ENCODE measurements at places on chromosomes 4 and X. TPM values are rescaled to one million over a fixed set of nuclear protein-coding genes. Genes with fewer than 3 reads are reported as not detected.

The FAM53A gene
- total RNA-seq: 1.3 TPM

The SYN1 gene
- not detected for total RNA-seq

- no peak for DNase-seq
Observed at GRCh38 chrX:132443196-132444135, 45.4 kb downstream of the MBNL3 start.

DNA sequence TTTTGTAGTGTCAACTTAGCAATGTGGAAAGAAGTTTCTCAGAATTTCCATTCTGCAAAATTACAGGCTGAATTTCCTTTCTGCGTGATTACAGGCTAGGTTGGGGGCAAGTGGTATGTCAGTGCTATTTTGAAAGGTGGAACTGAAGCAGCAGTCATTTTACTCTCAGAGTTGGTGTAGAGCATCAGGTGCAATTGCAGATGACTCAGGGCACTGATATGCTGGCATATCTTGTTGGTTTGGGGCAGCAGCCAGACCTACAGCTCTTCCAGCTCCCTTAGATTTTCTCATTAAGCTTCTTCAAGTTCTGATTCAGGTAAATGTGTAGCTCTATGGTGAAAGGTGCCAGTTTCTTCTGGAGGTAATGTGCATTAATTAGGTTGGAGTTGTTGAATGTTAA is 930.7 kb upstream of the PCDH10 start:
- no peak for DNase-seq

DNA sequence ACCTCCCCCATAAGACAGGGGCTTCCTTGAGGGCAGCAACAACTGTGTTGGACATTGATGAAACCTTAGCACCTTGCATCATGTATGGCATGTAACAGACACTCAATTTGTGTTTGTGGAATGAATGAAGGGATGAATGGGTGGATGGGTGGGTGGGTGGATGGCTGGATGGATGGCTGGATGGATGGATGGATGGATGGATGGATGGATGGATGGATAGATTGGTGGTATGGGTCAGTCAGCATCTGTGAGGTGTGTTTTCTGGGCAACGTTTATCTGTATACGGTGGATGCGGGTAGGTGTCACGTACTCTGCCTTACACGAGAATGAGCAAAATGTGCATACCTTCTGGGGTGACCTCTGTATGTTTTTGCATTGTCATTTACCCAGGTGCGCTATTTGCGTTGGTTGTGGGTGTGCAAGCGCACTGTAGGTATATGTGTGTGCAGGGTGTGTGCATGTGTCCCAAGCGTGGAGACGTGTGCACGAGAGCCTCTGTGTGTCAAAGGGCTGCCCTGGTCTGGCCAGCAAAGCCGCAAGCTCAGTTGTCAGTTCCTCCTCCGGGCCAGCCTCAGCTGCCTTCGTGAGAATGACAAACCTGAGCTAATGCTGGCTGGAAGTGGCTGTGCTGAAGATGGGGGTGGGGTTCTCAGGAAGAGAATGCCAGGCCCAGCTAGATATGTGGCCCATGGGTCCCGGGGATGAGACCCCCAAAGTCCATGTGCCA is 26.5 kb downstream of the ELF4 start:
- DNase-seq: no peak

The MRPS18C gene
- total RNA-seq: 40.5 TPM

- DNase-seq: no peak
Observed at GRCh38 chr4:138050601-138051000, 191.5 kb downstream of the SLC7A11 start.

The NDNF gene
- total RNA-seq: 0.35 TPM

DNA sequence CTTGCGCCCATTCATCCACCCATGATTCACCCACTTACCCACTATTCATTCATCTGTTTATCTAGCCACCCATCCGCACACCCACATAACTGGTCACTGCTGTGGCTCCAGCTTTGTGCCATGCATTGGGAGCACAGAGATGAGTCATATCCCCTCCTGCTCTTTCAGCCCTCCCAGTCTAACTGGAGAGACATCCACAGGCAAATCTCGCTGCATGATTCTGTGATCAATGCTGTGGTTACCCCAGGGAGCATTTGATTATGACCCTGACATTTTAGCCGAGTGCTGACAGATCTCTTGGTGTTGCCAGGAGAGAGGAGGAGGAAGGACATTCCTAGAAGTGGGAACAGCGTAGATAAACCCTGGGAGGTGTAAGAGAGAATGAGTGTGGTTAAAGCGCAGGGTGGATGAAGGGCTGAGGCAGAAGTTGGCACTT is 10.4 kb upstream of the PORCN start:
- DNase-seq: no peak

The PPBP gene
- total RNA-seq: not detected

DNA sequence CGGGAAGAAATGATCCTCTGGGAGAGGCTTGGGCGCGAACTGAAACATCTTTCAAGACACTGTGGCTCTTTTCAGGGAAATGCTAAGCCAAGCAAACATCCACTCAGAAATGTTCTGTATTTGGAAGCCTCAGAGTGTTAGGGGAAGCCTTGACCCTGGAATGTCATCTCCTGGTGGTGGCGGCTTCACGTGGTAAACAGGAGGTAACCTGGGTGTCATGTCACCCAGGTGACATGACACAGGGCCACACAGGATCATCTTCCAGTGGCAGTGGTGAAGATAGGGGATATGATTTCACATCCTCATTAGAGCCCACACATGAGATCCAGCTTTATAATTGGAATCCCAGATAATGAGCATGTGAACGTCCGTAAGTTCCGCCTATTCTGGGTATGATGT is 140.0 kb downstream of the TBL1X start:
- no peak for DNase-seq

GRCh38 chr4:82851318-82851717 is 39.6 kb downstream of the SEC31A start:
- DNase-seq: no peak
